ENCODE measurements at places on chromosomes 16 and 17.

GRCh38 chr16:81785138-81785924 is 6.2 kb downstream of the PLCG2 start:
- no peak for DNase-seq

DNA sequence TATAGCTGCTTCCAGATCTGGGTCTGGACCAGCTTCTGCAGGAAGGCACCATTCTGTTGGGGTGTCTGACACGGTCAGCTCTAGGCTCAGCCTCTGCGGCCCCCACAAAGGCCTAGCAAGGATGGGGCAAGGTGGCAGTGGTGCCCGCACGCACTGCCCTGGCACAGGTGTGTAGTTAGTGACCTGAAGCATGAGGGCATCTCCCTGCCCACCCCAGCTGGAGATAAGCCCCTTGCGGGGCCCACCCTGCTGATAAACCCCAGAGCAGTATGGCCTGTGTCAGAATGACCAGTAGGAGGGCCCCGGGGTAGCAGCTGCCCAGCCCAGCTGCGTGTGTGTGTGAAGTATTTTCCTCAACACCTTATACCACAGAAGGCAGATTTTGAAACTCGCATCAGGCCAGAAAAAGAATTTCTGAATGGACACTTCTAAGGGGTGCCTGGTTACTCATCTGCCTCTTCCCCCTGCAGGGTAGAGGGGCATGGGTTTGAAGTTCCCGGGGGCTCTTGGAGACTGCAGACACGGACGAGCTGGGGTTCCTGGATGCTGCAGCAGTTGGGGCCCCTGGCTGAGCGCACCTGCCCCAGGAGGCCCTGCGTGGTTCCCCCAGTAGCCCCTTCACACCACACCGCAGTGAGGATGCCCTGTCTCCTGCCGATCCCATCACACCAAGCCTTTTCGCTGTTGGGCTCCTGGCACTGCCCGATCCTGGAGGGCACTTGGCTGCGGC is 4.5 kb downstream of the ARHGDIA start:
- no peak for DNase-seq

DNA sequence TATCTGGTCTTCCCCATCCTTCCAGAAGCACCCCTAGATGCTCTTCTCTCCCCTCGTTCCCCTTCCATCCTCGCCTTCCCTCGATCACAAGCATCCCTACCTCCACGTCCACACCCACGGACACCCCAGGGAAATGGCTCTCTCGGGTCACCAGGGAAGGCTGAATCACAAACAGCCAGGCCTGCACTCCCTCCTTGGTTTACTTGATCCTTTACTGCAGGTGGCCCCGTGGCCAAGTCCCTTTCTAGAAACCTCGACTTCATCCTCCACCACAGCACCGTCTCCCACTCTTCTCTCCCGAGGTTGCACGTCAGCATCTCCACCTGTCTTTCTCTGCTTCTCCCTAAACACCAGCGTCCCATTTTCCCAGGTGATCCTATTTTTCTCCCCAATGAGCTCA is 6.5 kb upstream of the RBFOX3 start:
- DNase-seq: no peak

DNA sequence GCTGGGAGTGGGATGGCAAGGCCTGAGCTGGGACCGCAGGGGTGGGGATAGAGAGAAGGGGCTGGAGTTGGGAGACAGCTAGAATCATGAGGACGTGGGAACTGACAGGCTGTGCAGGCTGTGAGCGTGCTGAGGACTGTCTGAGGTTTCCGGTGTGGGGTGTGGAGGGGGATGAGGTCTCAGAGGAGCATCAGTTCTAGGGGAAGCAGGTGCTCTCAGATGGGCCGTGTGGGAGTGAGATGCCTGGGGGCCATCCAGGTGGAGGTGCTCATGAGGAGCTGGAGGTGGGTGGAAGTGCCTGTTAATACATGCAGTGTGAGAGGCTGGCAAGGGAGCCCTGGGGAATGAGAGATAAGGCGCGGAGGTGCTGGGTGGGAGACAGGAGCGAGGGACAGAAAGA is 27.2 kb downstream of the HASPIN start:
- DNase-seq: no peak

DNA sequence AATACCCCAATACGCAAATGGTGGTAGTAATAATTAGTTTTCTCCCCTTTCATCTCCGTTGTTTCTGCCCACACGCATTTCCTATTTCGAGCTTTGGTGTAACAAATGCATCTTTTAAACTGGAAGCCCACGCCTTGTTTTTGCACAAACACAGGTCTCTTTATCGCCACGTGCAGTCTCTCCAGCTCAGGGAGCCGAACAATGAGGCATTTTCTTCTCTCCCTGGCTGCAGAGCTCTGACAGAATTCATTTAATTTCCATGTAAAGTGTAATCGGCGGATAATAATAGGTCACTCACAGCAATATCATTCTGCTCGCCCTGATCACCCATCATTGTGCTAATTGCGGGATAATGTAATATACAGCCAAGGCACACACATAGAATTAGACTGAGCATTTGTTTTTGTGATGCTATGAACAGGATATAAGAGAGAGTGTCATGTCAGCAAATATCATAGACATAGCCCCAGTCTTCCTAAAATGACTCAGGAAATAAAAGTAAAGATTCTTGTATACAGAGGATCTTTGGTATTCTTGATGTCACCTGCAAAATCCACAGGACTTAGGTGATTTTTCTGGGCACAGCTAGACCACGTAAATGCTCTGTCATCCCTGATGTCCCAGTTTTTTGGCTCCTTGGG is 452.6 kb upstream of the CDH11 start:
- no peak for DNase-seq

DNA sequence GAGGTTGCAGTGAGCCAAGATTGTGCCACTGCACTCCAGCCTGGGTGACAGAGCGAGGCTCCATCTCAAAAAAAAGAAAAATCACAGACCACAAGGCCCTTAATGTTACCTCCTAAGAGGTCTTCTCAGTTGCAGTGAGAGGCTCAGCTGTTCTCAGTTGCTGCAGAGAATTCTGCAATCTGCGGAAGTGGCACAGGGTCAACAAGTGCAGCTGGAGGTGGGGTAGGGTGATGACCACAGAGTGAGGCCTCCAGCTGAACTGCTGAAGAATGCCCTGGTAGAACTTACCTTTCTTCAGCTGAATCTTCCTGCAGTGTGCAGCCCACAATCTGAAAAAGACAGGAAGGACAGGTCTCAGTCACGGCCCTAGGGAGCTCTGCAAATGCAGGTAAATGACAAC is 26.3 kb downstream of the CNTNAP1 start:
- no peak for DNase-seq

- DNase-seq: no peak
Measured at GRCh38 chr16:2923481-2923880, 11.8 kb downstream of the FLYWCH1 start.

GRCh38 chr16:12411516-12411915 is 392.2 kb downstream of the CPPED1 start:
- no peak for DNase-seq

DNA sequence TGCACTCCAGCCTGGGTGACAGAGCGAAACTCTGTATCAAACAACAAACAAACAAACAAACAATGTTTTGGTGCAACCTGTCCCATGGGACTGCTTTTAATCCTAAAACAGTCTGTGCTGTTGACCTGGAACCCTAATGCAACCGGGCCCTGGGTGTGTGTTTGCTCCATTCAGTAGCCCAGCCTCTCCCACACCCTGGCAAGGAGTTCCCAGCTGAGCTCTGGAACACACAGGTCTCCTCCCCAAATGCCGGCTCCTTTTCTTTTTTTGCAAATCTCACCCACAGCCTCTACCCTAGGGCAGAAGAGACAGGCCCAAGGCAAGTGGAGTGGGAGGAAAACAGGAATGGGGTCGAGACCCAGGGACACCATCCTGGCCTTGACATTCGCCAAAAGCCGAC is 29.8 kb upstream of the RASD1 start:
- DNase-seq: no peak

GRCh38 chr16:3498988-3499387 is 1.8 kb upstream of the CLUAP1 start:
- no peak for DNase-seq

GRCh38 chr17:68657166-68657565 is 56.0 kb upstream of the FAM20A start:
- no peak for DNase-seq

- DNase-seq: no peak
Measured at GRCh38 chr17:72661116-72661944, 431.2 kb downstream of the SLC39A11 start.

DNA sequence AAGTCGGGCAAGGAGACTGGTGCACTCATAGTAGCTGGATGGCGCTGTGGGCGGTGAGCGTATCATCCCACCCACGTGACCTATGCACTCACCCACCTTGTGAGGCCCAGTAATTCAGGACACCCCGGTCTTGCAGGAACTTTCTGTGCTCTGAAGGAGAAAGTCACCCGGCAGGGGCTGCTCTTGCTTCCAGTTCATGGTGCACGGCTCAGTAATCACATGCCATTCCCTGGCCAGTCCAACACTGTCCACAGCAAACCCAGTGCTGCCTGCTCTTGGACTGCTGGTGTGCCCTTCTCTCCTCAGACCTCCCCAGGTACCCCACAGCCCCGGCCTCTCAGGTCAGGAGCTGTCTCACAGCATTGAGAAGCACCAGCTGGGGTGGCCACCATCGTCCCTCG is 16.4 kb upstream of the RHBDF2 start:
- DNase-seq: no peak

DNA sequence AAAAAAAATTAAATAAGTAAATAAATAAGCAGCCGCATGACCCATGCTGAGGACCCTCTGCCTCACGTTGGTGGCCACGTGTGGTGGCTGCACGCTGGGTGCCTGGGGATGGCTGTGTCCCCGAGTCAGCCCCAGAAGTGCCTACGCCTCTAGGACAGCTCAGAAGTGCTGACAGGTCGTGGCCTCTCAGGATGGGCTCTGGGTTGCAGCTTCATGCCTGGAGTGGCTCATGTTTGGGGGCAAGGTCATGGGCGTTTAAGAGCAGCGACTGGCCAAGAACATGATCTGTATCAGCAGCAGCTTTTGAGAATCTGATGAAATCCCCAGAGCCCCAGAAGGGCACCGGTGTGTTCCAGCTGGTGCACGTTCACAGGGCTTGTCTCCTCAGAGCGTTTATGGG is 26.8 kb upstream of the CAPN15 start:
- no peak for DNase-seq

GRCh38 chr16:3020604-3021448 is 658 bp downstream of the TNFRSF12A start:
- DNase-seq: no peak

DNA sequence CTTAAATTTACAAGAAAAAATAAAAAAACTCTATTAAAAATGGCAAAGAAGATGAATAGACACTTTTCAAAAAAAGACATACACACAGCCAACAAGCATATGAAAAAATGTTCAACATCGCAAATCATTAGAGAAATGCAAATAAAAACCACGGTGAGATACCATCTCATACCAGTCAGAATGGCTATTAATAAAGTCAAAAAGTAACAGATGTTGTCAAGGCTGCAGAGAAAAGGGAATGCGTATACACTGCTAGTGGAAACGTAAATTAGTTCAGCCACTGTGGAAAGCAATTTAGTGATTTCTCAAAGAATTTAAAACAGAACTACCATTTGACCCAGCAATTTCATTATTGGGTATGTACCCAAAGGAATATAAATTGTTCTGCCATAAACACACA is 31.4 kb downstream of the CAPNS2 start:
- DNase-seq: no peak

DNA sequence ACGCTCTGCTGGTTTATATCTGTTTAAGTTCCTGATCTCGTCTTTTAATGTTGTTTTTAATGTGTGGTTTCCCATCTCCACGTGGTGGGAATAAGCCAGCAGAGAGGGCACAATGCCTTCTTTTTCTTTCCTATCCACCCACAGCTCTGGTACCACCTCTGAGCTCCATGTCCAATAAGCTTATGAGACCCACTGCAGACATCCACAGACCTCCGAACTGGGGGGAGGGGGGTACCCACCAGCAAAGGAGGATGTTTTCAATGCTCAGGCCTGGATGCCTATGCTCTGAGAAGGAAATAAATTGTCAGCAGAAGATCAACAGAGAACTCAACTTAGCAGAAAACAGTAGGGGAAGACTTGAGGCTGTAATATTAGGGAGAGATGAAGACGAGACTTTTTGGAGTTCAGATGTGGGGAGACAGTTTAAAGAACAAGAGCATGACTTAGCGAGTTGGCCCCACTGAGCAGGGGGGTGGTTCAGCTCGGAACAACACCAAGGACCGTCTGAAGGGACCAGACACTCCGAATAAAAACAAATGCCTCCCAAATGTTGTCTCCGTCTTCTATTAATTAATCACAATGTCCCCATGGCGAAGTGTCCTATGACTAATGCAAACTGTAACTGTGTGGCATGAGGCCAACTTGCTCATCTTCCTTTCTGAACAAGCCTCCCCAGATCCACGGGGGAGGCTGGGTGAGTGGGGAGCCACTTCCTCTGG is 62.7 kb downstream of the GAS7 start:
- DNase-seq: no peak

- no peak for DNase-seq
Measured at GRCh38 chr17:33056399-33057146, 64.9 kb downstream of the SPACA3 start.

GRCh38 chr17:5050278-5050677 is 15.1 kb upstream of the SLC52A1 start:
- DNase-seq: no peak

GRCh38 chr17:73952082-73952479 is 251.4 kb upstream of the RPL38 start:
- DNase-seq: no peak

DNA sequence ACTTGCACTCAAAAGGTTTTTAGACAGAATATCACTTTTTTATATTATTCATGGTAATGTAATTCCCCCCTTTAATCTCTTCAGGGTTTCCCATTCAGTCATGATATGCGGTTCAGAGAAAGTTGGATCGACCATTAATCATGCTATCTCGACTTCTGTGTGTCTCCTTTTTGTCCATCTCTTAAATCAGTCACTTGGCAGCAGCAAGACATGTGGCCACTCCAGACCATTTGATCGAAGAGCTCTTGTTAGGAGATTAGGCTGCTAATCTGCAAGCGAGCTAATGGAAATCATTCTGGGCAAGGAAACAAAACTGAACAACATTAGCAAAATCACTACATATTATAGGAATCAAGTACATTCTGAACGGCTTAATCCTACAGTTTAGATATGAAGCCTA is 449.9 kb downstream of the WWOX start:
- DNase-seq: no peak

DNA sequence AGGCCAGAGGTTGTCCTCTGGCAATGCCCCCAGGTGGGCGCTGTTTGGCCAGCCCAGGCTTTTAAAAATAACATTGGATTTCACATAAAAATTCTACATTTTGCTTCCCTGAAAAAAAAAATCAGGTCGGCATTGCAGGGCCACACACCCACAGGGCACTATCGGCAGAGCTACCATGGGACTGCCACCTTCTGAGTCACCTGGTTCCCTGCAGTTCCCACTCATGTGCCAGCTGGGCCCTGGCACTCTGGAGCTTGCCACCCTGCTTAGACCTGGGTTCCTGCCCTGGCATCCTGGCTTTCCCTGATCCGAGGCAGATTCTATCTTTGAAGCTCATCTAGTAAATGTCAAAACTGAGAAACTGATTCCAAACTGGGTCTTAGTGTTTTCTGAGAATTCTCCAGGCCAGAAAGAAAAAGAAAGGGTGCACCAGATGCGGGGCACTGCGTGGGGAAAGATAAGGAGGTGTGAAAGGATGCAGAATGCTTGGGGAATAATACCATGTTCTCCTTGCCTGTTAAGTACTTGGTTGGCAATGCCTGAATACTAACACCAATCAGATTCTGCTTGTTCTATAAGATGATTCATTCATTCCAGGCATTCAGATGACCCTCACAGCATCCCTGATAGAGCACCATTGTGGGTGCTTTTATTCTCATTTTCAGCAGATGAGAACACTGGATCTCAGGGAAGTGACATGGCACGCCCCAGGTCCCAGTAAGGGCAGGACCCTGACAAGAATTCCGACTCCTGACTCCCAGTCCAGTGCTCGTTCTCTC is 51.8 kb downstream of the RAI1 start:
- DNase-seq: no peak

Measured in stimulated activated CD4-positive, alpha-beta T cell treated with anti-CD3 and anti-CD28 coated beads, TNF-alpha, amount 100 ng/mL, for 48 hours (primary cell).